ENCODE measurements at places on chromosomes 7 and 10.

- DNase-seq = no peak
Measured at GRCh38 chr7:1015196-1016121, 28.9 kb upstream of the GPR146 start.

- no peak for DNase-seq
Measured at GRCh38 chr10:122170802-122171201, 100.3 kb upstream of the BTBD16 start.

DNA sequence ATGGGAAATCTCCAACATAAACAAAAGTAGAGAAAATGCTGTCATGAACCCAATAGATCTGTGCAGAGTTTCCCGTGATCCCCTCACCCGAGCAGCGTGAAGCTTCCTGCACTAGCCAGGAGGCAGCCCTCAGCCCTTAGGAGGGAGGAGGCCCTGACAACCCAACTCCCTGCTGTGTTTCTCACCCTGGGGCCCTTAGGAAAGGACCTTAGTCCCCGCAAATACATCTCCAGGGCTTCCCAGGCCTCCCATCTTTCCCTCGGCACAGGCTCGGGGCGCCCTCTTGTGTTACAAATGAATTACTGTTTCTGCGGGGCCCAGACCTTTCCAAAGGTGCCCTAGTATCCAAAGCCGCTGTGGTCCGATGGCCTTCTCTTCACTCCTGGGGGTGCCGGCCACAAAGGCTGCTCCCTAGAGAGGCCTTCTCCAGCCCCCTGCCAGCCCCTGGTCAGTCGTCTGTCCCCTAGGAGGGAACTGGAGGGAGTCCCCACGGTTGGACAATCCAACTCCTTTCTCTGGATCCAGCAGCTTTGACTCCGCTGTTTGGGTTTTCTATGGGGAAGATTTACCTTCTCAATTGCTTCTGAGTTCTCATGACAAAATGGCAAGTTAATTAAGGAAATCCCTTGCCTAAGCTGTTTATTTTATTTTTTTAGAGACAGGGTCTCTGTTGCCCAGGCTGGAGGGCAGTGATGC lies 49.9 kb upstream of the SH2B2 start:
- DNase-seq = no peak

GRCh38 chr7:129832282-129832681 lies 120.5 kb downstream of the UBE2H start:
- DNase-seq = no peak

- no peak for DNase-seq
Measured at GRCh38 chr10:962342-962741, 25.9 kb upstream of the GTPBP4 start.

GRCh38 chr10:5491477-5491876 lies 7.9 kb downstream of the CALML5 start:
- no peak for DNase-seq

DNA sequence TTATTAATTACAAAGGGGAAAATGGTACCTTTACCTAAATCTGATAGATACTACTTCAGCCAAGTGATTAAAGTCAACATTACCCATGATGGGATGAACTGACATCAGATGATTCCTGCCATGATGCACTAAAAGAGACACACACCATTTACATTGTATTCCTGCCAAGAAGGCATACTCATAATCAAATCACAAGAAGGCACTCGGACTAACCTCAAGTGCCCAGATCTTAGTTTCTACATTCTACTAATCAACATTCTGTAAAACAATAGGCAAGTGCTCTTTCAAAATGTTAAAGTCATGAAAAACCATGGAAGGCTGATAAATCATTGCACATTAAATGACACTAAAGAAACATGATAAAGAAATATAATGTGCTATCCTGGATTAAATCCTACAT lies 44.4 kb downstream of the SLC35G1 start:
- DNase-seq = no peak

DNA sequence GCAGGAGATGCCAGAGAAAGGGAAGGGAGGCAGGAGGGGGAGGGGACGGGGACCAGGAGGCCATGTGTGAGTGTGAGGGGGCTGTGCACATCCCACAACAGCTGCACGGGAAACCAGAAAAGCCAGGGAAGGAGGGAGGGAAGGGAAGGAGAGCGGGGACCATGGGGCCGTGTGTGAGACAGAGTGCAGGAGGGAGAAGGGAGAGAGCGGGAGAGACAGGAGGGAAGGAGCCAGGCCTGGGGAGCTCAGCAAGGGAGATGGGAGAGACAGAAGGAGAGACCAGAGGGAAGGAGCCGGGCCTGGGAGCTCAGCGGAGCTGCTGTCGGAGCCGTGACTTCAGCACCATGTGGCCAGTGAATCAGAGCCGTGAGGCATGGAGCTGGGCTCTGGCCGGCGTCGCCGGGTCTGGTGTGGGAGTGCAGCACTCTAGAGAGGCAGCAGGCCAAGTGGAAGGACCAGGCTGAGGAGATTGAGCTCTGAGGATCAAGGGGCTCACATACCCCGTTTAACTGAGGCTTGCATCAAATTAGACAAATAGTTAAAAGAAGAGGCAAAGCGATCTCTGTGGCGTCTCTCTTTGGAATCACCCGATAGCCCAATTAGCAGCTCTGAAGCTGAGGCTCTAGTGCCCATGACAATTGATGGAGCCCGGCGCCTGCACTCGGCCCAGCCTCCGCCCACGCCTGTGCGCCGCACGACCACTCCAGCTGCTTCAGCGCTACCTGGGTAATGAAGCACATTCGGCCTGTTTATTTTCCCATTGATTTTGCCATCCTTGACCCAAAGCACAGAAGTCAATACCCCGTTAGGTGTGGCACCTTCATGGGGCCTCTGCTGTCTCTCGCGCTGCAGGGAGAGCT lies 150.4 kb downstream of the MAD1L1 start:
- no peak for DNase-seq

DNA sequence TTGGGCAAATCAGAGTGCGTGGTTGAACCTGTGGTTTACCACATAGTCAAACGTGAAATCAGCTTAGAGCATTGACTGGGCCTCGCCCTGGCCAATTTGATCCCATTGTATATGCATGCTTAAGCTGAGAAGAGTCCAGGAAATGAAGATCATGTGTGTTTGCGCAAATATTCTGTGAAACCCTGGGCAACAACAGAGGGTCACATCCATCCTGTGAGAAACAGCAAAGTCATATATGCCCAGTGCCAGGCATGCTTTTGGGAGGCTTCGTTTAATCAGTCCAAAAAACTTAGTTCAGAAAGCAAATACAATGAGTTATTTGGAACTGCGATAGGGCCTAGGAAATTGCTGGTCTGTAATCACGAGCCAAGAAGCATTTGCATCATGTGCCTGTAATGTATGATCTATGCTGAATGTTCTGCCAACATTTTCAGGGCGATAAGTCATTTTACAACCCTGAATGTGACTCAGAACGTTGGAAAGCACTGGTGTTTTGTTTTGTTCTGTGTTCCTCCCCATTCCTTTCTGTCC lies 412.1 kb upstream of the CELF2 start:
- no peak for DNase-seq

DNA sequence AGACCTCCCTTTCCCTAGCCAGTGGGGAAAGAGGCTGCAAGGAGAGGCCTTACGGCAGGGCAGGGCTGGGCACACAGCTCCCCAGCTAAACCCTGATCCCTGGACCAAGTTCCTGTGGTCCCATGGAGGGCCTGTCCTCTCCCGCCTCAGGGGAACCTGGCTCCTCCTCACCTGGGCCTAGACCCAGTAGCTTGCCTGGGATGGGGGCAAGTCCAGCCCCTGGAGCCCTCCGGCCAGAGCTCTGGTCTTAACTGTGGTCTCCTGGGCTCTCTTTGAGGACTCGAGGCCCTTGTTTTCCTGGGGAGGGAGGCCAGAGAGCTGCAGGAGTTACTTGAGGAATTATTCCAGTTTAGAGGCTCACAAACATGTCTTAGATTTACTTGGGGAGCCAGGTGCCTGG lies 1.5 kb downstream of the ZP3 start:
- no peak for DNase-seq
